Amniotic epithelial cell (primary cell): ENCODE measurements at places on chromosomes 7 and 10.
A peak's percentile ranks its signal among the peaks of the same experiment; 100 is the strongest.

- peak; percentile 63 for DNase-seq
Measured at GRCh38 chr7:13989126-13989948, at the start of gene ETV1. Gene ETV1, minus strand, starts transcription at chr7:13989666. Its CDS starts 614 bp downstream, at chr7:13989052.

- DNase-seq, result no peak
Measured at GRCh38 chr7:155391414-155391813, 66.5 kb upstream of the EN2 start.

GRCh38 chr10:86304436-86304835 lies 62.2 kb downstream of the GRID1 start:
- no peak for DNase-seq

GRCh38 chr10:132027423-132027983 lies 38.2 kb upstream of the JAKMIP3 start:
- DNase-seq, result peak; percentile 69

- no peak for DNase-seq
Measured at GRCh38 chr7:124489925-124490324, 275.7 kb downstream of the GPR37 start.

GRCh38 chr10:100502926-100503494 lies 16.7 kb downstream of the SEC31B start:
- no peak for DNase-seq

- DNase-seq, result no peak
Measured at GRCh38 chr10:106714734-106715555, 449.6 kb downstream of the SORCS1 start.

- DNase-seq, result no peak
Measured at GRCh38 chr10:75427951-75428350, 3.5 kb upstream of the LRMDA start.

DNA sequence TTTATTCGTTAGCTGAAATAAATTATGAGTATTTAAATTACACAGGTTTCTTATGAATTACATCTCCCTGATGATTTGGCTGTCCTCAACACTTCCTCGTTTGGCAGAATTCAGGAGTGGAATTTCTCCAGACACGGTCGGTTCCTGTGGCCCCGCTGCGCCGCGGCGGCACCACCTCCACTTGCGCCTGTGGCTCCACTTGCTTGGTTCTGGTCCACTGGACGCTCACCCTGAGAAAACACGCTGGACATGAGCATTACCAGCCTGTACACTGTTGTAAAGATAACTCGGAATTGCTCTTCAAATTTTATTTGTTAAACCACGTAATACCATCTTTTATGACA lies 85.3 kb downstream of the ZNF33B start:
- DNase-seq, result no peak

DNA sequence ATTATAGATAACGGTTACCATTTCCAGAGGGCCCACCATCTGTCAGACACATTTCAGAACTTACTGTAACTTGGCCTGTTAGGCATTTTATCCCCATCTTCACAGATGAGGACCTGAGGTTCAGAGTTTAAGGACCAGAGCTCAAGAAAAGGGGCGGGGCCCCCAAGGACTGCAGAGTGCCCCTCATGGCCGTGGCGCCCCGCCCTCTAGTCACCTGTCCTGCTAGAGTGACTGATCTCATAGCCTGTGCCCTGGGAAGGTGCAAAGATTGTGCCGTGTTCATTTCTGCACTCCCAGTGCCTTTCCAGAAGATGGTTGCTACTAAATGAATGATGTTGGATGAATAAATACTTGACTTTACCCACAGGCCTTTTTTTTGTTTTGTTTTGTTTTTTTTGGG lies 107.0 kb downstream of the XRCC2 start:
- no peak for DNase-seq

GRCh38 chr7:129266181-129266580 lies 41.4 kb downstream of the AHCYL2 start:
- DNase-seq, result no peak

GRCh38 chr10:1402016-1402770 lies 335.1 kb downstream of the ADARB2 start:
- no peak for DNase-seq

- no peak for DNase-seq
Measured at GRCh38 chr7:41007351-41007751, 695.5 kb downstream of the INHBA start.

DNA sequence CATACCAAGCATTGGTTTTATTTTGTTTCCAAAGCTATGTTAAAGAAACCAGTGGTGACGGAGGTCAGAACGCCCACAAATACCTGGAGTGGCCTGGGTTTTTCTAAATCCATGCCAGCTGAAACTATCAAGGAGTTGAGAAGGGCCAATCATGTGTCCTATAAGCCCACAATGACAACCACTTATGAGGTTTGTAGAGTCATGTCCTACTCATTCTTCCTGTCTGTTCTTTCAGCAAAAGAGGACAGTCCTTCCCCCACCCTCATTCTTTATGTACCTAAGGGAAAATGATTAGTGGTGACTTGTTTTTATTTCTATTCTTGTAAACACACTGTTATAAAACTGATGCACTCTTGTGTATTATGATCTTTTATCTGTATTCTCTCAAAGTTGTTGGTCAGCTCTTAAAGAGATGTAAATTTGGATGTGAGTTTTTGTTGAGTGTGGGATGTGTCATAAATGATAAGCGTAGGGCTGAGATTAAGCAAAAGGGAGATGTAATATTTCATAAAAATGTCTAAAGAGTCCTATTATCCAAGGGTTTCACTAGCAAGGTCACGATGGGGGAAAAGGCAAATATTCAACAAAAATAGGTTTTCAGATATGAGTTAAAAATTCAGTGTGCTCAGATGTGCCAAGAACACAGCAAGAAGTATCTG lies 294.4 kb downstream of the BICC1 start:
- DNase-seq, result no peak

GRCh38 chr7:2651847-2652735 lies 20.3 kb downstream of the TTYH3 start:
- DNase-seq, result no peak

GRCh38 chr10:112461029-112461887 lies 14.2 kb downstream of the VTI1A start:
- peak; percentile 71 for DNase-seq

GRCh38 chr7:45390180-45390579 lies 184.0 kb upstream of the ADCY1 start:
- no peak for DNase-seq

DNA sequence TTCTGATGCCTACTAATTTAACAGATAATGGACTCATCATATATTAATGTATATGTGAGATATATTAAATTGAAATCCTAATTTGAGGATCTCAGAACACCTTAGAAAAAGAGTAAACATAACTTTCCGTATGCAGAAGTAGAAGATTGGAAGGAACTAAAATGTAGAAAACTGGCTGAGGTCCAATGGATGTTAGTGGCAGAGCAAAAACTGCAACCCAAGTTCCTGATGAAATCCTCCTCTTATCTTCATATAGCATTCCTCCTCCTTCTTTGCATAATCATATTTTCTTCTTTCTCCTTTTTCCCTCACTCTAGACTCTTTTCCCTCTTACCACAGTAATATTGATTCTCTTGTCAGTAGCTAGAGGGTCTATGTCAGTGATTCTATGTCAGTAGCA lies 6.0 kb downstream of the INA start:
- DNase-seq, result peak; percentile 55

- DNase-seq, result peak; percentile 83
Measured at GRCh38 chr7:99558306-99559174, at the start of gene ZNF655. Gene ZNF655, plus strand, starts transcription at chr7:99558642. Its CDS starts 1,918 bp downstream, at chr7:99560560.

- DNase-seq, result no peak
Measured at GRCh38 chr10:13382703-13383398, 34.8 kb upstream of the SEPHS1 start.

- DNase-seq, result peak; percentile 21
Measured at GRCh38 chr10:31557854-31558253, 238.8 kb downstream of the ZEB1 start.

GRCh38 chr10:83764666-83765065 lies 374.6 kb upstream of the GHITM start:
- peak; percentile 94 for DNase-seq

GRCh38 chr10:80351220-80351619 lies 5.3 kb downstream of the DYDC1 start:
- DNase-seq, result peak; percentile 9

DNA sequence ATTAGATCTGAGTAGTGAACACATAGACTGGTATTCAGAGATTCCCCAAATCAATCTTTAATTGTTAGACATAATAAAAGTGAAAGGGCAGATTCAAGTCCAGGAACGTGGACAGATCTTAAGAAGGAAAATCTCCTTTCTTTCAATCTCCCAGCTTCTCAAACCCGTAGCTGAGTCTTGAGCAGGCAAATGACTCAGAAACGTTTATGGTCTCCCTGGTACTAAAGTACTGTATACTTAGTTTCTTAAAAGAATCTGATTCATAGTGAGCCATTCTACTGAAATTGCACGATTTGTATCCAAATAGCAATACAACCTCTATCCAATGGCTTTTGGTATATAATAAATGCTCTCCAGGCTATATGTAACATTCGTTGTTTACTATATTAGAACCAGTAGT lies 140.4 kb upstream of the RHEB start:
- DNase-seq, result no peak

DNA sequence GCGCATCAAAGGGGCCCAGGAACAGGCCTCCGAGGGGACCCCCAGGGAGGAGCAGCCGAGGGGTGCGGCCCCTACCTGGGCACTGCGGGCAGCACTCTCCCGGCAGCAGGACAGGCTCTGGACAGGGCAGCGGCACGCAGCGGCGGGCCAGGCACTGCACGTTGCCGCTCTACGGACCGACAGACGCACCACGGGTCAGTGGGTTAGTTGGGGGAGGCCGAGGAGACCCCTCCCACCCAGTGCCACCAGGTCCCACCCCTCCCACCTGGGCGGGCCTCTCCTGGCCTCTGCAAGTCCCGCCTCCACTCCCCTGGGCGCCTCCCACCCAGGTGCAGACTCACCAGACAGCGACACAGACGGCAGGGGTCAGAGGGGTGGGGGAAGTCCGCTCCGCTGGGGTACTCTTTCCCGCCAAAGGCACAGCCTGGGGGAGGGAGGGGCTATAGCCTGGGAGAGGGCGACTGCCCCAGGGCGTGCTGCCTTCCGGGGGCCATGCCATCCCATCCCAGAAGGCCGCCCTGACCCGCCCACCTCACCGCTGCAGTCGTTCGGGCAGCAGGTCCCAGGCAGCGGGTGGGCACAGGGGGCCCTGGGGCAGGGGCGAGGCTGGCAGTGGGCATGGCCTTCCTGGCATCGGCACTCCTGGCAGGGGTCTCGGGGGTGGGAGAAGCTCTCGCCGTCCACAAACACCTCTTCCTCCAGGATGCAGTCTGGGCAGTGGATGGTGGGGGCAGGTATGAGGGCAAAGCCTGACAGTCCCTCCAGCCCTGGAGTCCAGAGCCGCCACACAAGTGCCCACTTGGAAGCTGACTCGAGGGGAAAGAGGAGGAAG lies 19.2 kb downstream of the KCP start:
- no peak for DNase-seq

DNA sequence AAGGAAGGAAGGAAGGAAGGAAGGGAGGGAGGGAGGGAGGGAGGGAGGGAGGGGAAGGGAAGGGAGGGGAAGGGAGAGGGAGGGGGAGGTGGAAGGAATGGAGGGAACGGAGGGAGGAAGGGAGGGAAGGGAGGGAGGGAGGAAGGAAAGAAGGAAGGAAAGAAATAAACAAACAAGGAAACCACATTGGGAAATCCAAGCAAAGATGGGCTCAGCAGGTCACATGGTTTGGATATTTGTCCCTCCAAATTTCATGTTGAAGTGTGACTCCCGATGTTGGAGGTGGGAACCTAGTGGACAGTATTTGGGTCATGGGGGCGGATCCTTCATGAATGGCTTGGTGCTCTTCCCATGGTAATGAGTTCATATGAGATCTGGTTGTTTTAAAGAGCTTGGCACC lies 454.6 kb upstream of the C7orf33 start:
- DNase-seq, result no peak

DNA sequence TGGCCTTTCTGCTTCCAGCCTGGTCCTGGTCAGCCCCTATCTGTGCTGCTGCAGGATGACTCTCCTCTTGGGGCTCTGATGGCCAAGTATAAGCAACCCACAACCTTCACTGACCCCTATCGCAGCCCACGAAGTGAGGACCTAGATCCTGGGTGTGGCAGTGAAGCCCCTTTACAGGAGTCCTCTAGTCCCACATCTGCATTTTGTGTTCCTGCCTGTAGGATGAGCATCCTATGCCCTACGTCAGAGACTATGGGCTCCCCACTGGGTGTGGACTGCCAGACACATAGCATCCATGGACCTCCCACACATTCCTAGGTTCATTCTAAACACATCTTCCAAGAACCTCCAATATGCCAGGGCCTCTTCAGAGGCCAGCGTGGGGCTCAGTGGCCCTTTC lies 29.0 kb downstream of the ARHGAP22 start:
- no peak for DNase-seq

- peak; percentile 32 for DNase-seq
Measured at GRCh38 chr7:158676906-158677305, 27.7 kb downstream of the NCAPG2 start.

DNA sequence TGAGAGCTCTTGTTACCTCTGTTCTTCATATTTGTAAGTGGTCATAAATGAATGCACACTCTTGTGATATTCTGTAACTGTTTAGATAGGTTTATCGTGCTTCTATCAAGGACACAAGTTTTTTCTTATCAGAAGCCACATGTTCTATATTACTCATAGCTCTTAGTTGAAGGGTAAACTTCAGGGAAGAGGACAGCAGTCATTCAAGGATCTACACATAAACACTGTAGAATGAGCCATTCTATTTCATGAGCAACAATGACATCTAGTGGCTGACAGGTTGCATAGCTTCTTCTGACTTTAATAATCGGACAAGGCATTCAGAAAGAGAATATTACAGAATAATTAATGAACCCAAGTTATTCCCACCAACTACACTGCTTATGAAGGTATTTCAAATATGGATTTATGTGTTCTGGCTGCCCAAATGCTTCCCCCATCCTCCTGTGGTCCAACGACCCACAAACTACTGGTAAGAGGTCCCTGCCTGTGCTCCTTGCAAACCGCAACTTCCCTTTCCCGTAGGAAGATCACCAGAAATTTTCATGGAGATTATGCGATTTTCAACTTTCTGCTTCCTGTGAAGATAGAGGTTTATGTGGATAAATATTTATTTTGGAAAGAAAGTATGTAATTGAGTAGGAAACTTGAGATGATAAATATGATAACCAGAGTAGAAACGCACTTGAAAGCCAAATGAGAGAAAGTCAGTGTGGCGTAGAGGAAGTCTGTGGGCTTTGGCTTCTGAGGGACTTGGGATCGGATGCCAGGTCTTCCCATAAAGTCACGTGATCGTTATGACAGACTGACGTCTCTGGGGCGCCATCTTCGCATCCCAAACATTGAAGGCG lies 16.8 kb upstream of the ABCB5 start:
- DNase-seq, result peak; percentile 74

DNA sequence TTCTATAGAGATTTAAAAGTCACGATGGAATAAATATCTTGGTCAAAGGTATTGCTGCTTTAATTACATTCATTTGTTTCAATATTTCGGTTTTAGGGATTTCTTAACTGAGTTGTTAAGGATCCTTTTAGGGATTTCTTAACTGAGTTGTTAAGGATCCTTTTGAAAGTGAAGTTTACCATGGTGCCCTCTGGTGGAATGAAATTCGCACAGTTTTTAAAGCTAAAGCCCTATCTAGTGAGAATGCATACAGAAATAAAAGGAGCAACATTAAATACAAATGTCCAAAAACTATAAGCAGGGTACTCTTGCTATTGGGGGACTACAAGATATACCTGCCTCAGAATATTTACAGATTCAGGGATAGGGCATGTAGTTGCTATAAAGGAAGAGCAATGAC lies 193.7 kb downstream of the RNLS start:
- DNase-seq, result peak; percentile 56
